ENCODE measurements at places on chromosomes 1 and 21.

DNA sequence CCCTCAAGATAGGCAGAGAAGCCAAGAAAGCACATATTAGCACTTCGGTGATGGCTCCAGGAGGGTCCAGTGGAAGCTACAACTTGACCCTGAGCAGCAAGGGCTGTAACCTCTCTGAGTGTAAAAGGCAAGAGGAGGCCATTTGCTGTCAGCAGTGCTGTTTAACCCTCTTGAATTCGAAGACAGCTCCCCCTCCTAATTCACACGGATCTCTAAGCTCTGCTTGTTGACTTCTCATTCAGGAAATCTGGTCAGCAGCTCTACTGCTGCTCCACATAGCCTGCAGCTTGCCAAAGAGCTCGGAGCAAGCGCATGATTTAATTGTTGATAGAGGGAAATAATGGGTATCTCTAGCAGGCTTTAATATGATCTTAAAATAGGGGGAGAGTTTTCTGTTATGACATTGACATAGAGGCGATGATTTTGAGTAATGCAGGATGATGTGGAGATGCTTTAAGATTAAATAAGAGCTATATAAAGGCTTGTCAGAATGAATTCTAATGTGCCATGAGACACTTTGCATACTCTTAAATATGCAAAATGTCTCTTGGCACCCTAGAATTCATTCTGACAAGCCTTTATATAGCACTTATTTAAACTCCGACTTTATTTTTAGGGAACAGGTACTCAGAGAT is 79.4 kb upstream of the USH2A start:
- no peak for DNase-seq

GRCh38 chr1:119646521-119647227 is 1.4 kb downstream of the ZNF697 start:
- no peak for DNase-seq

DNA sequence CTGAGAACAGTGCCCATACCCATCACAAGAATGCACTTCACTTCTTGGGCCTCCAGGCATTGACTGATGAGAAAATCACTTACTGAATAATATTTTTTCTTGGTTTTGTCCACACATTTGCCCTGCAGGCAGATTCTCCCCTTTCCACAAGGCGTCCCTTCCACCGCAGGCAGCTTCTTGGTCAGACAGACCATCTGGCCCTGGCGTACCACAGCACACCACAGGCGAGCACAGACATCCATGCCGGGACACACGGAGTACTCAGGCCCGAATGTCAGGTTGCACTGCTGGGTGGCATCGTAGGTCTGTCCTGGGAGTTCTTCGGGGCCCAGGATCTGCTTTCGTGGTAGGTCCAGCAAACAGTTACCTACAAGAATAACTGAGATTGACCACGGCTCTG is 32.5 kb downstream of the ADAMTS5 start:
- no peak for DNase-seq

DNA sequence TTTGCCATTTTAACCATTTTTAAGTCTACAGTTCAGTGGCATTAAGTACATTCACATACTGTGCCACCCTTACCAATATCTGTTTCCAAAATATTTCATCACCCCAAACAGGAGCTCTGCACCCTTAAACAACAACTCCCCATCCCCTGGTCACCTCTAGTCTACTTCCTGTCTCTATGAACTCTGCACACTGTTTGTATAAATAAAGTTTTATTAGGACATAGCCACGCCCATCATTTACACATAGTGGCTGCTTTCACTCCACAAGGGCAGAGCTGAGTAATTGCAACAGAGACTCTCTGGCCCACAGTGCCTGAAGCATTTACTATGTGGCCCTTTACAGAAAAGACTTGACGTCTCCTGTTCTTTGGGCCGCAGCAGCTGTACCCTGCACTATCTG is 30.1 kb downstream of the KCNAB2 start:
- DNase-seq: no peak

DNA sequence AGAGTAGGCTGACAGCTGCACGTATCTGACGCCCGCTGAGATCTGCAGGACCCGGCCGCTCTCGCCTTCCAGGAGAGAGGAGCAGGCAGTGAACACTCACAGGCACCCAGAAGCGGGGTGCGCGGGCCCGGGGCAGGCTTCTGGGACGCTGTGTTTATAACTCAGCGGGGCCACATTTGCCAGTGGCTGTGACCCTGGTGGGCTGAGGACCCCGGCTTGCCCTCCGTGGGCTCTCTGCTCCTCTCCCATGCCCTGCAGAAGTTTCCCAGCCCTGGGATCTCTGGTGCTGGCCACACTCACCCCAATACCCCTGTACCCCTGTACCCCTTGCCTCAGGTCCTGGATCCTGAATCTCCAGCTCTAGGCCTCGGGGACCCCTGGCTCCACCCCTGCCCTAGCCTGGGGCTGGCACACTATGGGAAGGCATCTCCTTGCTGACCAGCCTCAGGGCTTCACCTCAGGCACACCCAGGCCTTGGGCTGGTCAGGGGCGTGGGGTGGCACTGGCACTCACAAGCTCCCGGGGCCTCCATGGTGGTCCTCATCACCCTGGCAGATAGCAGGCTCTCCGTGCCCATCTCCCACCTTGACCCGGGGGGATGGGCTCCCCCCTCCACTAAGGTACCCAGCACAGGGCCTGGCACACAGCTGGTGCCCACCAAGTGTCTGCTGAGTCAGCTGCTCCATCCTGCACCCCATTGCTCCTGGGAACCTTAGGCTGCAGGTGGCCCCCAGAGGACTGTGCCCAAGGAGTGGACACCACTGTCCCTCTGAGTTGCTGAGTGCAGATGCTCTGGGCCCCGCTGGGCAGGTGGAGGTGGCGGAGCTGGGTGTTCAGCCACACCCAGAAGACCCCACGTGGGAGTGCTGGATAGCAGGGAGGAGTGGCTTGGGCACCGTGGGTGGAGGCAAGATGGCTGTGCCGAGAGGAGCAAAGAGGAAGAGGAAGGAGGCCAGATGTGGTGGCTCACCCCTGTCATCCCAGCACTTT is 32.4 kb downstream of the MORN1 start:
- no peak for DNase-seq

DNA sequence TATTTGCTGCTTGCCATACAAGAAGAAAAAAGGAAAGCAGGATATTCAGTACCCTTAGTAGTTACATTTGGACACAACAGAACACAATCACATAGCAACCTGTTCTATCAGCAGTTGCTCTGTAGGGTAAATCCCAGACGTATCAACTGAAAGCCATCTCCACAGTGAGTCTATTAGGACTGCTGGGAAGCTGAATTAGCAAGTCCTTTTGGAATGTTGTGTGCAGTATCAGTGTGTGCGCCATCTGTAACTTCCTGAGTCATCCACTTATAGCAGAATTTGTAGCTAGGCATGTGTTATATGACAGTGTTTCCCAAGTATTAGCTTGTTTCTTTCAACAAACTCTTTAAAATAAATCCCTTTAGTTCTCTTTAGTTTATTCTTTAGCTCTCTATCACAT is 21.3 kb downstream of the CCDC30 start:
- no peak for DNase-seq

- DNase-seq: no peak
Observed at GRCh38 chr1:14912839-14913481, 240.6 kb upstream of the TMEM51 start.

GRCh38 chr1:221520250-221520649 is 221.6 kb downstream of the DUSP10 start:
- DNase-seq: no peak

DNA sequence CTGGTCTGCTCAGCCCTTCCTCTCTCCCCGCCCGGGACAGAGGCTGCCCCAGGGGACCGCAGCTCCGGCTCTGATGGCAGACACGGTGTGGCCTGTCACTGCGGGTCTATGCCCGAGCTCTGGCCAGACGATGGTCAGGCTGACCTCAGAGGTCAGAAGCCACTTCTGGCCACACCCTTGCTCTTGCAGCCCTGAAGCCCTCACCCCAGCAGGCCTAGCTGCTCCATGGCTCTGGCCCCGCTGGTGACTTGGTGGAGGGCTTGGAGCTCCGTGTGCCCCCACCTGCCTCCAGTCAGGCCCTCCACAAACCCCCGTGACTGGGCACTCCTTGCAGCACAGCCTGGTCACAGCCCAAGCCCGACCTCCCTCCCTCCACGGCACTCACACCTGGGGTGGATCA is 47.6 kb downstream of the PRDM16 start:
- no peak for DNase-seq

DNA sequence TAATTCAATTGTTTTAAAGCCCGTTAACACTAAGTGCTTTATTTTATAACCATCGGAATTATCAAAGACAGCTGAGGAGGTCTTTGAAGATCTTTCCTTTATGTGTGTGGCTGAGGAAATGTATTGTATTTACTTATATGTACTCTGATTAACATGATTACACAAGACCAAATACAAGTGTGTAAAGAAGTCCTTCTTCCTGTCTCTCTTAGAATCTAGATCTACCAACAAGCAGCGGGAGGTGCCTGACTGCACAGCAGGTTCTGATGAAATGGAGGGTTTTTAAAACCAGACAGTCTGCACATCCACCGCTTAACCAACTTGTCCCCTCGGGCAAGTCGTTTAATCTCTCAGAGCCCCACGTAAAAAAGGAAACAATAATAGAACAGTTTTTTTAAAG is 240.5 kb upstream of the MAP1LC3C start:
- no peak for DNase-seq

DNA sequence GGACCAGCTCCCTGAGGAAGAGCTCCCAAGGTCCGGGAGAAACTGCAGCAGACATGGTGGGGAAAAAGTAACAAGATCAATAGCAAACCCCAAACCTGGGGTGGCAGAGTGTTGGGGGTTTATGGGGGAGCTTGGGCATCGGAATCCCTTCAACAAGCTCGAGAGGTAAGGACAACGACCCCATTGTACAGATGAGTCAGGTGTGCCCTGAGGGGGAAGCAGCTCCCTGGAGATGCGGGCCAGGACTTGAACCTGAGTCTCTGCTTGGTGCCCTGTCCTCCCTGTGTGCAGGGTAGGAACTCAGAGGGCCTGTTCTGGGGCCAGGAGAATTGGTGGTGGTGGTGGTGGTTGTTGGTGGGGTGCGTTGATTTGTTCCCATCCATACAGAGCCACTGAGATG is 125.4 kb downstream of the PTPRU start:
- DNase-seq: no peak

GRCh38 chr1:111754984-111755330 is 744 bp upstream of the DDX20 start:
- peak; percentile 12 for DNase-seq

DNA sequence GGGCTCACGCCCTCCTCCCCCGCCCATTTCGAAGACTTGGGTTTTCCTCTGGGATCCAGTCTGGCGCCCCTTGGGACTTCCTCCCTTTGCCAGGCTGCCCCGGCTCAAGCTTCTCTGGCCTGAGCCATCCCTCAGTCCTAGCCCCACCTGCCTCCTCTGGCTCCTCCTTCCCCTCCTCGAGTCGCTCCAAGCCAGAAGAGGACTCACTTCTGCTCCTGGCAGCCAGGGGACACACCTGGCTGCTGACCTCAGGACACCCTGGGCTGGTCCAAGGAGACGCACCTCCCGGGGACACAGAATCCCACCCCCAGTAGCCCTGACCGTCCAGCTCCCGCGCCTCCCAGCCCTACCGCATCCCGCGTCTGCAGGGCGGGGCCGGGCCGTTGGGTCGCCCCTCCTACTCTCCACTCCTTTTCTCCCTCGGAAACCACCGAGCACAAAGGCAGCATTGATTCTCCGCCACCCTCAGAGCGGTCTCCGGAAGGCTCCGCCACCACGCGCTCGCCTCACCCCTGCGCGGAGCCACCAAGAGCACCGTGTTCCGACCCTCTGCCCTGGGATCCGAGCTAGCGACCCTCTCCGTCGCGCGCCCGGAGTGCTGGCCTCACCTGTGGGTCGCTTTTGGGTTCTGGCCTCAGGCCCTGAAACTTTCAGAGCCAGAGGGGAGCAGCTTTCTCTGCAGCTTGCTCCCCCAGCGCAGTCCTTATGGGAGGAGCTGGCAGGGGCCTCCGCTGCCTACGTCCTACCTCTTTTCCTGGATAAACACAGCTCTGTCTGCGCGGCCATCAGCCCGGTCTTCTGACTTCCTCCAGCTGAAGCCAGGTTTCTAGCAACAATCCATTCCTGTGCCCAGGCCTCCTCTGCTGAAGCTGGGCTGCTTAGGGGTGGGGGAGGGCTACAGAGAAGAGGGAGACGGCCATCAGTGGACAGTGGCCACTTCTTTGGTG is at the start of gene C2CD4D:
Gene C2CD4D (minus strand): TSS at position 364 of the 947 bp plus-strand sequence. CDS start 831 bp downstream, outside the sequence.
- peak; percentile 47 for DNase-seq

DNA sequence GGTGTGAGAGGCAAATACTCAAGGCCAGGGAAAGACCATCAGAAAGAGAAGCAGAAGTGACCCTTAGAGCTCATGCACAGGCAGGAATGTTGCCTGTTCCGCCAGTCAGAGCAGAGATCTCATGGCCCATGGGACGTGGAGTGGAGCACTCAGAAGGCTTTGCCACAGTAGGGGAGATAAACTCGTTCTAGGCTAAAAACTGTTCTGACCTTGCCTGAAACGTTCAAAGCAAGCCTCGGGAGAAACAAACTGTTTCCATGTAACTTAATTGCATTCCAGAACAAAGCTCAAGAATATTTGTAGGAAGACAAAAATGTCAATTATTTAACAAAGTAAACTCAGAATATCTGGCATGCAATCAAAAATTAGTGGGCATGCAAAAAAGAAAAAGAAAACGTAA is 20.7 kb upstream of the SLC19A1 start:
- DNase-seq: no peak

DNA sequence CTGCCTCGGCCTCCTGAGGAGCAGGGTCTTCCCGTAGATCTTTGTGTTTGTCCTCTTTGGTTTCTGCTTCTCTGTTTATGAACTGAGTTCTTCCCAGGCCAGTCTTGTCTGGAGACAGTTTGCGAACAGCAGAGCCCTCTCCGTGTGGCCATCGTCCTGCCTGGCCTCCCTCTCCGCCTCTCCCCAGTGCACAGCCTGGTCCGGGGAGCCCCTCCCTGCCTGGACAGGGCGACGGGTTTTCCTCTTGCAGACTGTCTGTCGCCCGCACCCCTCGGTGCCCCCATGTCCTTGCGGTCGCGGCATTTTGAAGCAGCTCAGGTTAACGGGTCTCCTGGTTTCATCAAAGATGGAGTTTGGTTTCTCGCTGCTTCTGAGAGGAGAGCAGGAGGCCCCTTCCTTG is 34.8 kb downstream of the SLX9 start:
- DNase-seq: no peak

DNA sequence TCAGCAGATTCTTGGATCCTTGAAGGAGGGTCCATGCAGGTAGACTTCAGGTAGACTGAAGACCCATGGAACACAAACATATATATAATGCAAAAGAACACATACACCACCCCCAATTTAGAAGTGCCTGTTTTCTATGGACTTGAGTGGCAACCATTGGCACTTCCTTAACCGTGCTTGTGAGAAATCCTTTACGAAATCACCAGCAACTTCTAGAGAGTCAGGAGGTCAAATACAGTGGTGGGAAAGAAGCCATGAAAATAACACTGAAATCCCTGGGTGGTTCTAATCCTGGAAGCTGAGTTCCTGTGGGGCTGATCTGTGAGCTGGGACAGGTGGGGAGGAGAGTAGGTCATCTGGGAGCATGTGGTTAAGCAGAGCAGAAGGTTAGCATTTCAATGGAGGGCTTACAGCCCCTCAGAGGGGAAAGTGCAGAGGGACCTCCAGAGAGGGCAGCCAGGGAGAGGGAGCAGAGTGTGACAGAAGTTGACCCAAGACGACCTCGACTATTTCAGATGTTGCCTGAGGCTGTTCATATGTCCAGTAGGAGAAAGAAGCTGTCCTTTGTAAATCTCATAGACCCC is 13.0 kb upstream of the IL10 start:
- DNase-seq: no peak

Data from stimulated activated CD4-positive, alpha-beta T cell treated with anti-CD3 and anti-CD28 coated beads, Interleukin-15, amount 100 ng/mL, for 1 hour (primary cell).